ENCODE measurements at places on chromosomes 11 and 22. TPM values are rescaled to one million over a fixed set of nuclear protein-coding genes. Genes with fewer than 3 reads are reported as not detected.
A peak's percentile ranks its signal among the peaks of the same experiment; 100 is the strongest.

- ATAC-seq, result peak; percentile 70
Measured at GRCh38 chr11:7603031-7603781, 70.1 kb downstream of the CYB5R2 start.

- ATAC-seq, result peak; percentile 84
Measured at GRCh38 chr11:102293873-102294601, 23.2 kb upstream of the BIRC3 start.

GRCh38 chr11:108804511-108804910 lies 139.6 kb downstream of the DDX10 start:
- no peak for ATAC-seq

Gene TOM1
- total RNA-seq, result 35.1 TPM

- ATAC-seq, result no peak
Measured at GRCh38 chr22:49645791-49646550, 181.7 kb downstream of the BRD1 start.

GRCh38 chr11:17719938-17720795 lies 796 bp downstream of the MYOD1 start:
- peak; percentile 45 for ATAC-seq

GRCh38 chr11:11636671-11637070 lies 14.9 kb upstream of the GALNT18 start:
- ATAC-seq, result no peak

- no peak for ATAC-seq
Measured at GRCh38 chr11:36475192-36475591, 34.9 kb downstream of the TRAF6 start.

Measured in motor neuron (in vitro differentiated cells).